ENCODE measurements at places on chromosomes 1 and 21. TPM values are rescaled to one million over a fixed set of nuclear protein-coding genes. Genes with fewer than 3 reads are reported as not detected.

- no peak for DNase-seq
These were observed 75.6 kb downstream of the LMO4 start for GRCh38 chr1:87404296-87404695.

DNA sequence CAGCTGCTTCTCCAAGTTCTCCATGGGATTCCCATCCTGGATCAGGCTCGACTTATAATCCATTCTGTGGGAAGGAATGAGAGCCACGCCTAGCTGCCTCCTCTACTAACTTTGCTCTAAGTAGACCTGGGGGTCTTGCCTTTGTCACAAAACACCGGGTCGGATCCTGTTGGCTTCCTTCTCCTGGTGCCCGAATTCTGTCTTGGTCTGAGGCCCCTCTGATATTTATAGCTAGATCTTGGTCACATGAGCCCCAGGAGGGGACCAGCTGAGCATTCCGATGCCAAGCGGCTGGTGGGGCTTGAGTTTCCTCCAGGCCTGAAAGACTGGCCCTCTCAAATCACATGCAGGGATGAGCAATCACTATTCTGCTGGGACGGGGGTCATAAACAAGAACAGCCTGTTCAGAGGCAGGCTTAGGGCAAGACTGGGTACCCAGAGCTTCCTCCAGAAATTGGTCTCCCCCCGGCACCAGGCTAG is at the start of gene TRIM63:
Gene TRIM63, minus strand, starts transcription at position 199 of the 480 bp plus-strand sequence. Its CDS starts 136 bp downstream, at position 63.
- no peak for DNase-seq

ITLN1 gene
- total RNA-seq, result 0.96 TPM

GRCh38 chr21:45640001-45640887 is 3.3 kb upstream of the PCBP3 start:
- no peak for DNase-seq

GRCh38 chr1:194723067-194723466 is 1536.7 kb upstream of the B3GALT2 start:
- no peak for DNase-seq

DNA sequence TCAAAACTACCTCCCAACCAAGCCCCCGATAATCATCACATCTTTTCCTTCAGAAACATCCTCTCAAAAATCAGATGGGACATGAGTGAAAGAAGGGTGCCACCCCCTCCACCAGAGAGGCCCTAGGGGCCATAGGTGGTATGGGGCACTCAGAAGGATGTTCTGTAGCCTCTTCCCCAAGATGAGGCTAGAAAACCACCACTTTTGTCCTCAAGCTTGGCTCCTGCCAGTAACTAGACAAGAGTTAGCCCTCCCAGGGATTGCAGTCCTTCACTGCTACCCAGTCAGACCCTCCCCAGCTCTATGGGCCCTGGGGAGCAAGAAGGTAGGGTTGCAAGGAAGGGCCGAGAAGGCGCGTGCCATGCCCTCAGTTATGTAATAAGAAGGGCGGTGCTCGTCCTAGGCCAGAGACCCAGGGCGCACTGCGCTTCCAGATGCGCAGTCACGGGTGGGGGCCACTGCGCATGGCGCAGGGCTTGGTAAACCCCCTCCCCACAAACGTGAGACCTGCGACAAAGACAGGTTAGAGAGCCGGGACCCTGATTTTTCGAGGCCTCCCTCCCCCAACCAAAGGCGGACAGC is 69.7 kb downstream of the CD46 start:
- DNase-seq, result no peak
